ENCODE measurements at places on chromosomes 11 and 22.

DNA sequence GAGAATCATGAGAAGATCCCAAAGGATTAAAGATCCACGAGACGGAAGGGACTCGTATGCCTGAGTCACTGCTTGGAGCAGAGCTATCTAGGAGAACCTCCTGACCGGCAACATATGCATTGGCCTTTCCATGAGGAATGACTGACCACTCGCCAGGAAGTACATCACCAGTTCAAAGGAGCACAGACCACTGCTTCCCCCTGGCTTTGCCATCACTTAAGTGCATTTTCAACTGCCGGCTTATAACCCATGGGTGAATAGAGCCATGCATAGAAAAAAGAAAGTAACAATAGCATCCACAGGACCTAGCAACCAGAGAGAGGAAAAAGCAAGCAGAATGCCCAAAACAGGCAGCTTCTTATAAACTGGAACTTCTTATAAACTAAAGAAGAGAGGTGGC lies 98.3 kb upstream of the ZC3H12C start:
- DNase-seq, result no peak

GRCh38 chr11:41861838-41862237 lies 402.4 kb upstream of the LRRC4C start:
- DNase-seq, result no peak

DNA sequence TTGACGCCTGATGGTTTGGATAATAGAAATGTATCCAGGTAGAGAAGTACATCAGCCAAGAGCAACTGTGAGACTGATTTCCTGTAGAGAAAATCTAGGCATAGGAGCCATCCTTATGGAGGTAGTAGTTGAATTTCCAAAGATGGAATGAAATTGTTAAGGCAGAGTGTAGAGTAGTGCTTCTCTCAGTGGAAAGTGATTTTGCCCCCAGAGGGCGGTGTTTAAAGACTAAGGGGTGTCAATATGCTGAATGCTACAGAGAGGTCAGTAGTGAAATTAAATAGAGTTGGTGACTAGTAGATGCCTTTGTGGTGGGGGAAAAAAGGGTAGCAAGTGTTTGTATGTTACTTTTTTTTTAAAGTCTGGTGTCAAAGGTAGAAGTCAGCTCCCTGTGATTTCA lies 54.5 kb downstream of the TRIM44 start:
- DNase-seq, result no peak

DNA sequence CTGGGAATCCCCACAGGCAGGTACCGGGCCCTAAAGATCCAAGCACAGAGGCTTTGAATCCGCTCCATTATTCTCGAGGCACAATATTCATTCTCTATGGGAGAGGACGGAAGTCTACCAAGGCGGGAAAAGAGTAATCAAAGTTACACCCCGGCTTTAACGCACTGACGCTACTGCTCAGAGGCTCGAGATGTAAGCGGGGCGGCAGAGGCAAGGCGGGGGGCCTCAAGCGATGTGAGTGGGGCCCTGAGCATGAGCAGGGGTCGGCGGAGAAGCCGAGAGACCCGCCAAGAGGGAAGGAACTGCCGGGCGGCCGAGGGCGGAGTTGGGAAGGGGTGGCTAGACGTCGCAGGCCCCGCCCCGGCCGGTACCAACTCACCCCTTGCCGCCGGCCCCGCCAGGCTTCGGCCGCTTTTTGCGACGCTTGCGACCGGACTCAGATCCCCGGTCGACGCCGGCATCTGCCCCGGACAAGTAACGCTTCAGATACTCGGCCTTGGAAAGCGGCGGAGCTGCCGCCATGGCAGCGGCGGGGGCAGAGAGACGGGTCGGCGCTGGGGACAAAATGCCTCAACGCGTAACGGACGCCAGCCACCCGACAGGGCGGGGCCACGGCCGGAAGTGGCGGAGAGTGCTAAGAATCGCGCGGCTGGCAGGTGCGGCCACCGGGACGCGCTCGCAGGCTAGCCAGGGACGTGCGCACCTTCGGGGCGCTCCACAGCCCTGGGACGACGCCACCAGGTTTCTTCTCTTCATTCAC lies at the start of gene BUD13:
TSS of gene BUD13 (minus strand) at position 545 of the 760 bp plus-strand sequence. CDS start at position 522, 23 bp downstream.
- peak; percentile 81 for DNase-seq

DNA sequence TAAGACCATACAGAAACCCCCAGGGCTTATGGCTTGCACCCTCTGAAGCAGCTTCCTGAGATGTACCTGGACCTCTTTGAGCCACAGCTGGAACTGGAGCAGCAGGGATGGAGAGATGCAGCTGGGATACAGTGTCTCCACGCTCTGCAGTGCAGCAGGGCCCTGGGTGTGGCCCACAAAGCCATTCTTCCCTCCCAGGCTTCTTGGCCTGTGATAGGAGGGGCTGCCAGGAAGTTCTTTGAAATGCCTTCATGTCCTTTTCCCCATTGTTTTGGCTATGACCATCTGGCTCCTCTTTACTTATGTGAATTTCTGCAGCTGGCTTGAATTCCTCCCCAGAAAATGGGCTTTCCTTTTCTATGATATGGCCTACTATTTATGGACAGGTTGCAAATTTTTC lies 37.1 kb upstream of the RAB38 start:
- no peak for DNase-seq

- no peak for DNase-seq
These were observed 926 bp downstream of the PGR start for GRCh38 chr11:101128571-101129202.

DNA sequence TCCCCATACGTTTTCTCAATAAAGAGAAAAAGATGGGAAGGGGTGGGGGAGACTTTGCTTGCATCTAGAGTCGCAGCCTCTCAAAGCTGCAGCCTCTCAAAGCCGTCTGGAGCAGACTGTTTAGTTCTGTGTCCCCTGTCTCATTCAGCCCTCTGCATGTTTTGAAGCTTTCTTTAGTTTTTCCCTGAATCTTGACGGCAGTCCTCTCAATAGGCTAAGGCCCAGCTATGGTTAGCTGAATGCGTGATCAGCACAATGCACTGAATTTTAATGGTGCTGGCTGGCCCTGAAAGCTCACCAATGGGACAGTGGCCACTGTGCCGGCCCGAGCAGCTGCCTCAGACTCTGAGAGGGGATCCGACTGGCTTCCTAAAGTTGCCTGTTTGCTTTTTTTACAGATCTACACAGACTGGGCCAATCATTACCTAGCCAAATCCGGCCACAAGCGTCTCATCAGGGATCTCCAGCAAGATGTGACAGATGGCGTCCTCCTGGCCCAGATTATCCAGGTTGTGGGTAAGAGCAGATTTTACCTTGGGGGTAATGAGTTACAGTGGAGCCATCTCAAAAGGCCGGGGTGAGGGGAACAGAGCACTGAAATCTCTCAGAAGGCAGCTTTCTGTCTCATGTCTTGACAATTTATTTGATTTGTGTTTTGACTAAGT lies 119.6 kb downstream of the NAV2 start:
- no peak for DNase-seq

DNA sequence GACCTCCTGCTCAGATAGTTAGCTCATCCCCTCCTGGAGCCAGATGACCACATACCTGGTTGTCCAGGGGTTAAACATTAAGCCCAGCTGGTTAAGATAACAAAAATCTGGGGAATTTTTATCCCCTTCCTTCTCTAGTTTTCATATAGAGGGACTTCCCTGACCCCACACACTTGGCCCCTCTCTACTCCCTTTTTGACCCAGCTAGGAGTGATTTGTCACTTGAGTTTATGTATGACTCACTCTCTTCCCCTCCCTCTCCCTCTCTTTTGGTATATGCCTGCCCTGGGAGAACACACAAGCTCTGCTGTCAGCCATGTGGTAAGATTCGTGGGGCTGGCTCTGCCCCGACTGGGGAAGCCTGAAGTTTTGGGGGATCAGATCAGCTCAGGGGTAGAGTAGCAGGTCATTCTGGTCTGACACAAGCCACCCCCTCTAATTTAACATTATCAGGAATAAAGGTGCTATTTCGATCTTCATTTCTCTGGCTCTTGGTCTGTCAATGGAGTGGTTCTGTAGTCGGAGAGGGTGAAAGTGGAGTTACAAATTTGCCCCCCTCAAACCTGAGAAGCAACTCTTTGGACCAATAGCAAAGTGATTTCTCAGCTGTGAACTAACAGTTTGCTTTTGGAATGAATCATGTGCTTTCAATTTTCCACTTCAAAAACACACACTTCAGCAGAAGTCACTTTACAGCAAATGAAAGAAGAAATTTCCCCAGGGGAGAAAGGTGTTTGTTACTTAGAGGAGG lies 415.3 kb upstream of the CADM1 start:
- DNase-seq, result no peak

- no peak for DNase-seq
These were observed 34.4 kb upstream of the NNMT start for GRCh38 chr11:114261791-114262190.

- no peak for DNase-seq
These were observed 64.5 kb downstream of the BARX2 start for GRCh38 chr11:129440028-129440713.

- no peak for DNase-seq
These were observed 9.7 kb downstream of the MRTFA start for GRCh38 chr22:40626851-40627250.

DNA sequence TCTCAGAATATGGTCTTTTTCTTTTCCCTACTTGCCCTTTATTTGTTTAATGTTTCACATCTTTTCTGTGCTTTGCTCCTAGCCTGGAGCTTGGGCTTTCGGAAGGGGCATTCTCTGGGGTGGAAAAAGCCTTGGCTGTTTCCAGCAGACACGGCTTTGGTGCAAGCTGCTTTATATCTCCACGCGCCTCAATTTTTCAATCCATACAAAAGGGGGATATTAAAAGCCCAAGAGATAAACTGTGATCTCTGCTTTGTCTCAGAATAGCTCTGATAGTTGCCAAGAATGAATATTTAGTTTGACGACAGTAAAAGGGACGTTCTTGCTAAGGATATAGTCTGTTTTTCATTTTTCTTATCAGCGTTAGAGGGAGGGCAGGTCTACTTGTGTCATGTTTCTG lies 194.0 kb upstream of the KIRREL3 start:
- DNase-seq, result no peak

DNA sequence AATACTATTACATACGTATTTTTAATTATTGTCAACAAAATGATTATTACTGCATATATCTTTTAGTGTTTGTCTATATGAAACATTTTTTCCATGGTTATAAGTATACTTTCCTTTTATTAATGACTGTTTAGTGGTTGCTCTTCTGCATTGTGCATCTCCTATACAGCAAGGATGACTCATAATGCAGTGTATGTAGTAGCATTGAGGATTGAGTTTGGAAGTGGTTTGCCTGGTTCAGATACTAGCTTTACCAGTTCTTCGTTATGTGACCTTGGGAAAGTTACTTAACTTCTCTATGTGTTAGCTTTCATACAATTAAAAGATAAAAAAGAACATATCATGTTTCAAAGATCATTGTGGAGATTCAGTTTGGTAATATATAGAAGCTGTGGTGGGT lies 44.1 kb downstream of the CHORDC1 start:
- DNase-seq, result no peak

GRCh38 chr11:125871391-125872137 lies 15.9 kb upstream of the HYLS1 start:
- peak; percentile 55 for DNase-seq

- no peak for DNase-seq
These were observed 263.6 kb downstream of the CTTN start for GRCh38 chr11:70661761-70662501.

DNA sequence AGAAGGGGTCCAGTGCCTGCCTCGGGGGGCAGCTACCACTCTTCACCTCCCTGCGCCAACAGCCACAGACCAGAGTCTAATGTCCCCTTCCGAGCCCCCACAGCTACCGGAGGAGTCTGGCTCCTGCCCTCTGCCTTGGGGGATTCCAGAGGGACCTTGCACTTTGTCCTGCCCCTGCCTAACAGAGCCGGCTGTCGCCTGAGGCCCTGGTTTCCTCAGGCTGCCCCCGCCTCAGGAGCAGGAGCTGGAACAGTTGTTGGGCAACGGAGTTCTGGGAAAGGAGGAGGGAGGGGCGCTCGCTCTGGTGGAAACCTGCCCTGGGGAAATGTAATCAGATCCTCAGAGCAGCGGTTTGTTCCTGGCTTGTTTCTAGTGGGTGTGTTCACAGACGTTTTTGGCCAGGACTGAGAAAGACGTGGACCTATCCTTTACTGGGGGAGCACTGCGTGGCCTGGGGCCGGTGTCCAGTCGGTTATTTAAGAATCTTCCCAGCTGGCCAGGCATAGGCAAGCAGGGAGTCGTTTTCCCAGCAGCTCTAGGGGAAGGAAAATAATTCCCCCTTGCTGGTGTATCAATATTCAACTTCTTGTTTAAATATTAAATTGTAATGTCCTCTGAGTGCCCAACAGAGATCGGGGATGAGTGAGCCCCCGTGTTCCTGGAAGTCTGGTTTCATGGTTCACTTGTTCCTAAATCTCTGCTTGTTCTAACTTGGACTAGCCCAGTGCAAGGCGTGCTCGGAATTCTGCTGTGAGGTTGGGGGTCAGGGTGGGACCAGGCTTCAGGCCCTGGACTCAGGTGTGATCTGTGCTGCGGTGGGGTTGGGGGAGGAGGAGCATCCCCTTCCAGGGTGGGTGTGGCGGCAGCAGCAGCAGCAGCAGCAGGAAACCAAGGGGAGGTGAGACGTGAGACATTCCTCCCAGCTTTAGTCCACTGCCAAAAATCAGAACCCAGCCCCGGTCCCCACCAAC lies 32.1 kb downstream of the A4GALT start:
- no peak for DNase-seq

DNA sequence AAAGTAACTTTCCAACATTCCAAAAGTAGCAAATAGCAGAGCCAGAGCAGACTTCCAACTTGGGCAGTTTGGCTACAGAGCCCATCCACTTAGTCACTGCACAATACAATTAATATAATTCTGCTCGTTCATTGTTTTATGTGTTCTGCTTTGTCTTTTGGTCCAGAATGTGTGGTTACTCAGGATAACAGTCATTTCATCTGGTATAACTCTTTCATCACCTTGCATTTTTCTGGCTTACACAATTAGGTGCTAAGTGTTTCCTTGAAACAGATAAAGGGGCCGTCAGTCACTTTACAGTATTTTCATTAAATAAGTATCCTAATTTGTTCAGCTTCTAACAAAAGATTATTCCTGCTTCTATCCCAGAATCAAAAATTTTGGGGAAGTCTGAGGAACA lies 87.2 kb downstream of the LARGE2 start:
- DNase-seq, result no peak

DNA sequence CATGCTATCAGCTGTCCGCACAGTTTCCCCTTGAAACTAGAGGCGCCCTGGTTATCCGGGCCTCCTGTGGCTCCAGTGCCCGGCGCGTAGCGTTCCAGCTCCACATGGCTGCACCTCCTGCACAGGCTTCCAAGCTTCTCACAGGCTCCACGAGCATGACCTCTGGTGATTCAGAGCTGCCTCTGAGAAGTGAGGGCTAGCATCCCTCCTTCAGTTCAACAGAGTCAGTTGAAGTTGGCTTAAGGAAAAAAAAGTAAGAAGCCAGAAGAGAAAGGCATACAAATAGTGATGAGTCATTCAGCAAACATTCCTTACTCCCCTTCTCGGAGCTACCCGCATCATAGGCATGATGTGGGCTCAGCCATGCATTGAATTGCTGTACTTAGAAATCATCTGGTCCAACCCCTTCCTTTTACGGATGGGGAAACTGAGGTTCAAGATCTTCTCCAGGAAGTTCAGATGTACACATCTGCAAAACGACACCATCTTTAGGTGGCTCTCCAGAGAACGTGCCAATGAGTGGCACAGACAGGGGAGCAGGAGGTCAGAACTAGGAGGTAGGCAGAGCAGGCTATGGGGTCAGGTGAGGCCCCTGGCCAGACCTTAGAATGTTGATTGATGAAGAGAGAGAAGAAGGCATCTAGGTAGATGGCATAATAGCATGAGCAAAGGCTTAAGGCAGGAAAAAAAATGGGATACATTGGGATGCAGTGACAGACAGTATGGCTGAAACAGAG lies 216.3 kb upstream of the TBCEL start:
- peak; percentile 81 for DNase-seq
